ENCODE measurements at places on chromosomes 16 and 17.
A peak's percentile ranks its signal among the peaks of the same experiment; 100 is the strongest.

DNA sequence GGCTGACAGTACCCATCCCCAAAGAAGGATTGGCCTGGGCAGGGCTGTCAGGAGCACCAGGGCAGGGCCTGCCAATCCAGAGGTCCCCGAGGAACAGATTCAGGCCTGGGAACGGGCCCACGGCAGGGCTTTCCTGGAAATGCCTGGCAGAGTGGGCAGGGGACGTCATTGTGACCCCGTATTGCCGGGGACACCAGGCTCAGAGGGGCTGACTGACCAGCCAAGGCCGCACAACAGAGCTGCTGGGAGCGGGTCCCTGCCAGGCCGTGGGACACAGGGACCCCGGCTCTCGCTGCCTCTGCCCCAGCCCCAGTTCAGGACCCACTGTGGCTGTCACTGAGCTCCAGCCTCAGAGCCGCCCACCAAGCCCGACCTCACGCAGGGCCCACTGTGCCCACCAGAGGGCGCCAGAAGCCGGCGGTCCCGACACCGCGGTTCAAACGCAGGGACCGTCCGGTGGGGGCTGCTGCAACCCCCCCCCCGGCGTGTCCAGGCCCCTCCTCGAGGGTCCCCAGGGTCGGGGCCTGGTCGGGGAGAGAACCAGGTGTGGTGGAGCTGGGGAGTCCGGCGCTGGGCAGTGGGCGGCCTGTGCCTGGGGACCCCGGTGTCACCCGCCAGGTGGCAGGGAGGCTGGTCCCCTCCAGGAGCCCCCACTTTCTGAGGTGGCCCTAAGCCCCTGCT, 15.2 kb upstream of the SSTR5 start:
- DNase-seq = peak; percentile 69

DNA sequence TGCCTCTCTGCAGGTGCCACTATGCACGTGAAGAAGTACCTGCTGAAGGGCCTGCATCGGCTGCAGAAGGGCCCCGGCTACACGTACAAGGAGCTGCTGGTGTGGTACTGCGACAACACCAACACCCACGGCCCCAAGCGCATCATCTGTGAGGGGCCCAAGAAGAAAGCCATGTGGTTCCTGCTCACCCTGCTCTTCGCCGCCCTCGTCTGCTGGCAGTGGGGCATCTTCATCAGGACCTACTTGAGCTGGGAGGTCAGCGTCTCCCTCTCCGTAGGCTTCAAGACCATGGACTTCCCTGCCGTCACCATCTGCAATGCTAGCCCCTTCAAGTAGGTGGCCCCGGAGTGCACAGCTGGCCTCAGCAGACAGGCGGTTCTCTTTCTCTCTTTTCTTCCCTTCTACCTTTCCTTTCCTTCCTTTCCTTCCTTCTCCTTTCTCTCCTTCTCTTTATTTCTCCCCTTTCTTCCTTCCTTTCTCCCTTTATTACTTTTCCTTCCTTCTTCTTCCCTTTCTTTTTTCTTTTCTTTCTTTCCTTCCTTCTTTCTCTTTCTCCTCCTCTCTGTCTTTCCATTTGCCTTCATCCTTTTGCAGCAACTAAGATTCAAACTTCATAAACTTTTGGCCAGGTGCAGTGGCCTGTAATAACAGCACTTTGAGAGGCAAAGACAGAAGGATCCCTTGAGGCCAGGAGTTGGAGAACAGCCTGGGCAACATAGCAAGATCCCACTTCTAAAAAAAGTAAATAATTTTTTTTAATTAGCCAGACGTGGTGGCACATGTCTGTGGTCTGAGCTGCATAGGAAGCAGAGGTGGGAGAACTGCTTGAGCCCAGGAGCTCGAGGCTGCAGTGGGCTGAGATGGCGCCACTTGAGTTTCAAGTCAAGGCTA, 46.7 kb downstream of the SCNN1B start:
- DNase-seq = no peak

GRCh38 chr16:27199736-27200135, 3.6 kb upstream of the KDM8 start:
- no peak for DNase-seq

GRCh38 chr17:81331527-81332043, 36.5 kb upstream of the SLC38A10 start:
- no peak for DNase-seq

GRCh38 chr16:67009158-67009557, 19.8 kb upstream of the CBFB start:
- no peak for DNase-seq

DNA sequence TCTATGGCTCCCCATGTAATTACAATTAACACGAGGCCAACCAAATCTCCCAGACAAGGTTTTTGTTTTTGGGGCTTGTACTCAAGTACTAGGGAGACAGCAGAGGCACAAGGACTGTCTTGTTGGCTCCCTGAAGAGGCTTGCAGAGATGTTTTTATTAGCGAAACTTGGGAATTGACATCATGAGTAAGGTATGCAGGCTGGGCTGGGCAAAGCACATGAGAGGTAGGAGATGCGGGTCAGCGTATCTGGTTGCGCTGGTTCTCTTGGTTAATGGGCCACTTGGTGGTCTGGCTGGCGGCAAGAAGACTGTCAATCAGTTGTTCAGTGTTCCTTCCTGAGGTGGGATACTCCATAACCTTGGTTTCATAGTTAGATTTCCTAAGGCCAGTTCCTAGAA, 28.9 kb downstream of the LCMT1 start:
- DNase-seq = no peak

DNA sequence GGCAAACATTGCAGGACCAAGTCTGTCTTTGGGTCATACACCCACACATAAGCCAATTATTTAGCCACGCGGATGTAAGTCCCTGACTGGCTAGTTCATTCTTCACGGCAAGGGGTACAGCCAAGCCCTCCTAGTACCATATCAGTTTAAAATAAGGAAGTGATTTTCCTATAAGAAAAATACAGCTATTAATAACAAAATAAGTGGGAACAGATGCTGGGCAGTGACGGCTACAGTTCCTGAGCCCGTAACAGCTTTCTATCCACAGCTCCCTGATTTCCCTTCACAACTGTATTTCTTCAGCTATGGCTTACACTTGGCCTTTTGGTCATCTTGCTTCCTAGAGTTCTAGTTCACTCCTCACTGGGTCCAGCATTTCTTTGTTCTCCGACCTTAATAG, 542.4 kb upstream of the C16orf82 start:
- DNase-seq = no peak

DNA sequence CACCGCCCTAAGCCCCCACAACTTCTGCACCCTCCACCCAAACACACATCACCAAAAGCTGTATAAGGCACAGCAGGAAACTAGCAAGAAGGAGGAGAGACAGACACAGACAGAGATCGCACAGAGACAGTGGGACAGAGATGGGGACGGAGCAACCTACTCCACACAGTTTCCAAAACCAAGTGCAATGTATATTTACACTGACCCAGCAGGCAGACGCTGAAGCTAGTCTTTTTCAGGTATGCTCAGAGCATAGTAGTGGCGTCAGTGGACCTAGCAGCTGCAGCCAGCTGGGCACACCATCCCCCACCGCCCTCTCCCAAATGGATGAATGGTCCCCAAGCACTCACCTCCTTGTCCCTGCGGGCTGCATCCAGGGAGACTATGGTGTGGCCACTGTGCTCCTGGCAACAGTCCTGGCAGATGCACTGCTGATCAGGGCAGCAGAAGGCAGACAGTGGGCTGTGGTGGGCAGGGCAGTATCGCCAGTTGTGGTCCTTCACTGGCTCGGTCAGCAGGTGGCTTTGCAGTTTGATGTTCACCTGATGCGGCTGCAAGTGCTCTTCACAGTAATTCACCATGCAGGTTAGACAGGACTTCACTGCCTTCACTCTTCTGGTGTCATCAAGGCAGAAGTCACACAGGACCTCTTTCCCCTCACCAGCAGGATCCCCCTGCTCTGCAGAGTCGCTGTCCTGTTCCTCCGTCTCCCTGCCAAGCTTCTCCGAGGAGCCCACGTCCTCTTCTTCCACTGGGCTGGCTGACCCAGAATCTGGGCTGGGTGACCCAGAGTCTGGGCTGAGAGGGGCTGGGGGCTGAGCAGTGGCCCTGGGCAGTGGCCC, 31.5 kb upstream of the FBXW10B start:
- no peak for DNase-seq

DNA sequence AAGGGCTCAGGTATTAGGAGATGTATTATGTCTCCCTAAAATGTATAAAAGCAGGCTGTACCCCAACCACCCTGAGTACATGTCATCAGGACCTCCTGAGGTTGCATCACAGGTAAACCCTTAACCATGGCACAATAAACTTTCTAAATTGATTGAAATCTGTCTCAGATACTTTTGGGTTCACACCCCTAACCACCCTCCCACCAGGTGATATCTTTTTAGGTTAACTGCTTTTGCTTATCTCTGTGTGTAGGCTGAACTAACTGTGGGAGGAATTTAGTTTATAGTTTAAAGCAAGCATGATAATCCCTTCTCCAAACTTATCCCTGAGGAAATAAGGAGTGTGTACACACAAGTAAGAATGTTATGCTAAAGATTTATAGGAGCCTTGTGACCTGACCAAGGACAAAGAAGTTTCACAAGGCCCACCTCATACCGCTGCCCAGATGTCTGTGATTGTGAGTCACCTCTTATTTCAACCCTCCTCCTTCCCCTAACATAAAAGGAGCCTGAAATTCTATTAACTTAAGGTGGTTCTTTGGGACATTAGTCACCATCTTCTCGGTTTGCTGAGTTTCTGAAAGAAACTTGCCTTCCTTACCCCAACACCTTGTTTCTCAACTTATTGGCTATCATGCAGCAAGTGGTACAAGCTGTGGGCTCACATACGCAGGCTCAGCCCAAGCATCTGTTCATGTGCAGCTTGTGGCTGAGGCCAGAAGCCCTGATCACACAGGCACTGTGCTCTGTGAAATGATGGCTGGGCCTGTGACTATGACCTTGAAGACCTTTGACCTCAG, 11.3 kb downstream of the PRSS22 start:
- DNase-seq = no peak

GRCh38 chr16:68234188-68235107, 1.5 kb downstream of the ESRP2 start:
- no peak for DNase-seq

GRCh38 chr17:17156511-17156910, 49.6 kb downstream of the PLD6 start:
- DNase-seq = no peak

- no peak for DNase-seq
Observed at GRCh38 chr16:79412783-79413225, 187.7 kb downstream of the MAF start.

GRCh38 chr17:33977729-33978514, 277.2 kb upstream of the CCL2 start:
- no peak for DNase-seq

DNA sequence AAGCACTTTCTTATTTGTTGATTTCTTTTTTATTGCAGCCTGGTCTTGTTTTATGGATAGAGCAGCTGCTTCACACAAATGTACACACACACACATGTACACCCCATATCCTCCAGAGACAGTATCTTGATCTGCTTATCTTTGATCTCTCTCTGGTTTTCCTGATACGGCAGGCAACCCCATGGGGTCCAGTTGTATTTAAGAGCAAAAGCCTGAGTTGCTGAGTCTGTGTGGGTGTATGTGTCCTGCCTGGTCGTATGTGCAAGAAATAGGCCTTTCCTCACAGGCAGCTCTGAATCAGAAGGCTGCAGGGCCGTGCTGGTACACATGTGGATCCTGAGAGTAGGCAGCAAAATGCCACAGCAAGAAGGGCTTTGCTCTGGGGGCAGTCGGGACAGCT, 14.6 kb upstream of the LGALS9 start:
- no peak for DNase-seq

- DNase-seq = no peak
Observed at GRCh38 chr17:48137656-48138055, 30.1 kb downstream of the SNX11 start.

GRCh38 chr17:8362651-8363332, 13.7 kb downstream of the KRABD2 start:
- no peak for DNase-seq

DNA sequence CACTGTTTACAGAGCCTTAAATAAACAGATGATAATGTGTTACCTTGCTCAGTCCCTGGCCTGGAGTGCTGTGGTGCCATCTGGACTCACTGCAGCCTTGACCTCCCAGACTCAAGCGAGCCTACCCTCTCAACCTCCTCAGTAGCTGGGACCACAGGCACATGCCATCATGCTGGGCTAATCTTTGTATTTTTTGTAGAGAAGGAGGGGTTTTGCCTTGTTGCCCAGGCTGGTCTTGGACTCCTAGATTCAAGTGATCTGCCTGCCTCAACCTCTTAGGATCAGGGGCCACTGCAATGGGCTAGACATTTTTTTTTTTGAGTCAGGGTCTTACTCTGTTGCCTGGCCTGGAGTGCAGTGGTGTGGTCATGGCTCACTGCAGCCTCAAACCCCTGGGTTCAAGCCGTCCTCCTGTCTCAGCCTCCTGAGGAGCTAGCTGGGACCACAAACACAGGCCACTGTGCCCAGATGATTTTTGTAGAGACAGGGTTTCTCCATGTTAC, 5.0 kb upstream of the NAGLU start:
- DNase-seq = no peak

GRCh38 chr16:86037999-86038925, 139.3 kb downstream of the IRF8 start:
- no peak for DNase-seq

GRCh38 chr16:25107466-25107792, 4.1 kb upstream of the LCMT1 start:
- DNase-seq = no peak

DNA sequence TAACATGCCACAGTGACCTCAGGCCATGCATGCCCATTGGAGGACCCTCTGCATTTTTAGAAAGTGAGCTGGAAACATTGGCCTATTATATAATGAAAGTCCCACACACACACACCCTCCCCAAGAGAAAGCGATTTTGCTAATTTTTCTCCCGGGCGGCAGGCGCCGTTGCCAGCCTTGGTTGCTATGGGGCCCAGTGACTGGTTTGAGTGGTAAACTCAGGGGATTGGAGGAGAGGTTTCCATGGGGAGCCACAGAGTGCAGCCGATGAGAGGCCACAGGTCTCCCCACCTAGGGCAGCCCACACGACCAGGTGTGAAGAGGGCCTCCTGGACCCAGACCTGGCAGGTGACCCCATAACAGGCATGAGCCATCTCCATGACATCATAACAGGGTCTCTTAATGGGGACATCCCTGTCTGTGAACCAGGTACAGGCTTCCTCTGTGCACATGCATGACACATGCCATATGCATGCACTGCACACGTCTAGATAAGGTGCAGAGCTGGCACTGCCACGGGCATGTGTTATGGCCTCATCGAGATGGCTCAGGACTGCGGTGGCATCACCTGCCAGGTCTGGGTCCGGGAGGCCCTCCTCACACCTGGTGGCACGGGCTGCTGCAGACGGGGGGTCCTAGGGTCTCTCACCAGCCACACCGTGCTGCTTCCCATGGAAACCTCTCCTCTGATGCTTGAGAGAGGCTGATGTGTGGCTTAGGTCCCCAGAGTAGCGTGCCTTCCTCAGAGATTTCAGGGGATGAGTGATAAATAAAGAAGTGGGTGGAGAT, 144.1 kb downstream of the RBFOX3 start:
- DNase-seq = no peak

Data from activated T-cell treated with anti-CD3 and anti-CD28 coated beads for 48 hours (primary cell).